Activated CD4-positive, alpha-beta T cell treated with anti-CD3 and anti-CD28 coated beads, Interleukin-2, Interleukin-6, amounts not matched to agents 100 ng/mL and 50 ng/mL, durations not matched to agents 16 hours and 8 hours (primary cell): ENCODE measurements at places on chromosomes 5 and 9.

- DNase-seq, result no peak
These were observed 415.3 kb downstream of the MAN2A1 start for GRCh38 chr5:110104726-110105669.

- DNase-seq, result peak; percentile 21
These were observed 30.2 kb downstream of the SREK1 start for GRCh38 chr5:66174338-66174737.

- DNase-seq, result no peak
These were observed 7.8 kb downstream of the SLC9A3 start for GRCh38 chr5:516338-516925.

DNA sequence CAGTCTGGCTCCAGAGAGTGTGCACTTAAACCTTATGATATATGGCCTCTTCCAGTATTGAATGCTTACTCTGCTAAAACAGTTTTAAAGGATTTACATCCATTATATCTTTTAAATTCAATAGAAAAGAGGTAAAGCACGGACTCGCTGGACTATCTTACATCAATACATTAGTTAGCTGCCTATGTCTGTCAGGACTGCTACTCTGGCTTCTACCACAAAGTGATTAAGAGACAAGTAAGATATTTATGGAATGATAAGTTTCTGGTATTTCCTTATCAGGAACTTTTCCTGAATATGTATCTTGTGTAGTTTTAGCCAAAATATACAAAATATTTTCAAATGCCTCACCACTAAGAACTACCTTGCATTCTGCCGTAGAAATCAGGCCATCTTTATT, 295.1 kb downstream of the ISL1 start:
- no peak for DNase-seq

DNA sequence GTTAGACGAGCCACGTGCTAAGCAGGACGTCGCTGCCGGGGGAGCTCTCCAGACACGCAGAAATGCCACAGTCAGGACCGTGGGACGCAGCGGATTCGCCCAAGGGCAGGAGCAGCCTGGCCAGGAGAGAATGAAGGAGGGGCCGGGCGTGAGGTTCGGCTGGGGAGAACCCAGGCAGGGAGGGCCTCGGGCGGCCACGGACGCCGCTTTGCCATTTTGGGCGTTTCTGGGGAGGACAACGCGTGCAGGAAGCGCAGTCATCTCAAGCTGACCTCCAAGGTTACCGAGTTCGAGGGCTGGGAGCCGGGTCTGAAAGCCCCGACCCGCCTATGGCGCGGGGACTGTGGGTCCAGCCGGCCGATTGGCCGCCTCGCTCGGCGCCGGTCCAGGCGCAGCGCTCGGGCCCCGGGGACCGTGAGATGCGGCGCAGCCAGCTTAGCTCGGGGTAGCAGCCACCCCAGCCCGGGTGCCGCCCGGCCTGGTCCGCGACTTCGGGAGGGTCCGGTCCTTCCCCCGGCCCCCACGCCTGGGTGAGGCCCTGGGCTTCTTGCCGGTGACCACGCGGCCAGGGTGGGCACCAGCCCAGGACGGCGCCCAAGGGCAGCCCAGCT, 760 bp upstream of the MAN1B1 start:
- peak; percentile 53 for DNase-seq

GRCh38 chr9:133843751-133844397, 105.7 kb upstream of the SARDH start:
- no peak for DNase-seq

DNA sequence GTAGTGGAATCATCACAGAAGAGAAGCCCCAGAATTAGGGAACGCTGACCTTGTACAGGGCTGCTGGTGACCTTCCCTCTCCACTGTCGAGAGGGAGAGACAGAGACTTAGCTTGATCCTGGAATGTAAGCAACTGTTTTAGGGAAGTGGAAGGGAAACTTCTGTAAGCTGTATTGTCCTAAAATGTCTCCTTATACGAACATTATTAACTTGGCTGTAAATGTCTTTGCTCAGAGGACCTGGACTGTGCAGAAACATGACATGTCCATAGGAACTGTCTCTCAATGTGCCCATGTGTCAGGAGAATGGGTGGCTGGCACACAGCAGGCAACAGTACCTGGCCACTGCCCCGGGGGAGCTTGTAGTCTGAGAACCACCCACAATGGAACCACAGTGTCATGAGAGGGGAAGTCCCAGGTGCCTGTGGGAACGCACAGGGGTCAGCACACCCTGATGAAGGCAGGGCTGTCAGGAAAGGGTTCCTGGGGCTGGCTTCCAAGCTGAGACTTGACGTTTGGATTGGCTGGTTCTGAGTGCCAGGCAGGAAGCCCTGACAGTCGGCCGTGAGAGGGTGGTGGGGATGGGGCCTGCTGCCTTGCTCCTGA, 34.0 kb downstream of the DAP start:
- DNase-seq, result peak; percentile 12

- DNase-seq, result no peak
These were observed 90.5 kb upstream of the LRRTM2 start for GRCh38 chr5:138965626-138966025.
